ENCODE measurements at places on chromosomes 1 and 21. TPM values are rescaled to one million over a fixed set of nuclear protein-coding genes. Genes with fewer than 3 reads are reported as not detected.

Gene UMODL1
- polyA plus RNA-seq: not detected

- DNase-seq: no peak
Measured at GRCh38 chr1:238648751-238649150, 737.6 kb upstream of the CHRM3 start.

DNA sequence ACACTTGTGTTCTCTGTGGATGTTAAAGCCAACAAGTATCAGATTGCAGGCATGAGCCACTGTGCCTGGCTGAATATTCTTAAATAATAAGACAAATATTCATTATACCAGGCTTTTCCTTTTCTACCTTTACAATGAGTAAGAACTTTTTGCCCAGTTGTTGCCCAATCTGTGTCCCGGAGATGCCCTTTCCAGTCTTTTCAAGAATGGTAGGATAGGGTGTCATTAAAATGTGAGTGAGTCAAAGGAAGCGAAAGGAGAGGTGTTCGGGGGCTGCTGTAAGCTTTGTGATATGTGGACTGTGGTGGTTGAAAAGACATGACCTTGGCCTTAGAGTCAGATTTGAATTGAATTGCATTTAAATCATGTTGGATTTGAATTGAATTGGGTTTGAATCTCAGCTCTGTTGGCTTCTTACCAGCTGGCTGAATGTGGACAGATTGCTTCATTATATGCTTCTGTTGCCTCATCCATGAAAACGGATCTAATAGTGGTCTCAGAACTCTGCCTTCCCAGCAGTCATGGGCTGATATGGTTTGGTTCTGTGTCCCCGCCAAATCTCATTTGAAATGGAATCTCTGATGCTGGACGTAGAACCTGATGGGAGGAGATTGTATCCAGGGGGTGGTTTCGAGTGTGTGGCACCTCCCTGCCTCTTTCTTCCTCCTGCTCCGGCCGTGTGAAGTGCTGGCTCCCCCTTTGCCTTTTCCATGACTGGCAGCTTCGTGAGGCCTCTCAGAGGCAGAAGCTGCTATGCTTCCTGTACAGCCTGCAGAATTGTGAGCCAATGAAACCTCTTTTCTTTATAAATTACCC is 22.7 kb upstream of the AADACL3 start:
- no peak for DNase-seq

DNA sequence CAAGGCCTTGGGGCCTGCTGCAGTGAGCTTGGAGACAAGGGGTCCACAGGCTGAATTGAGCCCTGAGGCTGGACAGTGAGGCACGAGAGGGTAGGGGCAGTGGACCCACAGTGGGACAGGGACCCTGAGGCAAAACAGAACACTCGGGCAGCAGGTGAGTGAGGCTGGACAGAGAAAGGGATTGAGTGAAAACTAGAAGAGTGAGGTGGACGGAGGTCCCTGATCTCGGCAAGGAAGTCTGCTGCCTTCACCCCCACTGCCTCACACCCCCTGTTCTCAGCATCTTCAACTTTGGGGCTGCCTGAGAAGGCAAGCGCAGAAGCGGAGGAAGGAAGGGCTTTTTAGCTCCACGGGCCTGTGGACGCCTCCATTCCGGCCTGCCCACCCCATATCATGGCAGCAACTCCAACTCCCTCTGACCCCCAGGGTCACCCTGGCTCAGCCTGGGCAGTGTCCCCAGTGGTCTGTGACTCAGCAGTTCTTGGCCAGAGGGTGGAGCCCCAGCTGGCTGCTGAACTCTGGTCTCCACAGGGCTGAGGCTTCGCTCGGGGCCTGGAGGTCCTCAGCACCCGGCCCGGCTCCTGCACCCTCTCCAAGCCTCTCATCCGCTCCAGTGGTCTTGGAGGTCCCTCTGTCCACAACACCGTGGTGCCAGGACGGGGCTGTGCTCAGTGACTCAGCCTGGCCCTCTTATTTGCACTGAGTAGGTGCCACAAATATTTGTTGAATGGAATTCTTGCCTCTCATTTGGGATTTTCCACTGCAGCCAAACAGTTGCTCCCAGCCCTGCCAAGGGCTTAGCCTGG is 60.0 kb upstream of the EPS8L3 start:
- DNase-seq: no peak

GRCh38 chr1:212903664-212904063 is 45.6 kb downstream of the FLVCR1 start:
- DNase-seq: no peak

- DNase-seq: no peak
Measured at GRCh38 chr1:224052772-224053171, 61.1 kb upstream of the FBXO28 start.

DNA sequence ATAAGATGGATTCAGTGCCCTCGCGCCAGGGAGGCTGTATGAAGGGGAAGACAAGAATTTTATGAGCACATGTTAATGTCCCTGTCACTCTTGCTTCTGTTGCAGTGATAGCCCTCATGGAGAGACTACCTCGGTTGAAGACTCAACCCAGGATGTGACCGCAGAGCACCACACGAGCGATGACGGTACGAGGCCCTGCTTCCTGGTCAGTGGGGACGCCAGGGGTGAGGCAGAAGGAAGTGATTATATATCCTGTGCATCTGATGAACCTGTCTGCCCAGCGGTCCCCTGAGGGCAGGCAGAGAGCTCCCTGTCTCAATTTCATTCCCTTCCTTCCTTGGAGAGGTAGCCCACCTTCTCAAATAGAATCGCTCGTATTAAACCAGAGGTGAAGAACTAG is 20.0 kb upstream of the IKBKE start:
- no peak for DNase-seq

Gene FAM177B
- not detected for polyA plus RNA-seq

GRCh38 chr1:6703016-6703415 is 1.4 kb upstream of the DNAJC11 start:
- DNase-seq: no peak

- DNase-seq: no peak
Measured at GRCh38 chr1:27560268-27561123, 43.4 kb downstream of the AHDC1 start.

Gene VHLL
- polyA plus RNA-seq: not detected

GRCh38 chr1:231182317-231182716 is 20.5 kb downstream of the TRIM67 start:
- DNase-seq: no peak

GRCh38 chr1:78676347-78676982 is 26.8 kb downstream of the IFI44 start:
- DNase-seq: no peak

Gene CRABP2
- polyA plus RNA-seq: 4.6 TPM

- no peak for DNase-seq
Measured at GRCh38 chr1:25355841-25356395, 17.8 kb downstream of the TMEM50A start.

DNA sequence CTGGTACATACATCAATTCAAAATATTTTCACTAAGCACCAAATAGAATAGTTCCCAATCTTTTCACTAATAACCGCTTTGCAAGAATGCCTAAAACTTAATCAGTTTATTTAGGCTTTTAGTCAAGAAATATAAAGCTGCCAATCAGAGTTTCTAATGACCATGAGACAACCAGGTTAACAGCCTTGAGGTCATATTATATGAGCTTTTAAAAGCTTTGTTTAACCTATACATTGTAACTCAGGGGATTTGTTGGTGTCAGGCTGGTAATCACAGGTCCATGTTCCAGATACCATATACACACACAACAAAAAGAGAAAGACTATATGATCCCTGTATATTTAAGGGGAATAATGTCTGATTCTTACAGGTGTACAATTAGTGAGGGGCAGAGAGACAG is 246.2 kb upstream of the ADGRL2 start:
- no peak for DNase-seq

- DNase-seq: no peak
Measured at GRCh38 chr1:19032701-19033514, 76.4 kb upstream of the IFFO2 start.

Gene TMIGD3
- polyA plus RNA-seq: not detected

DNA sequence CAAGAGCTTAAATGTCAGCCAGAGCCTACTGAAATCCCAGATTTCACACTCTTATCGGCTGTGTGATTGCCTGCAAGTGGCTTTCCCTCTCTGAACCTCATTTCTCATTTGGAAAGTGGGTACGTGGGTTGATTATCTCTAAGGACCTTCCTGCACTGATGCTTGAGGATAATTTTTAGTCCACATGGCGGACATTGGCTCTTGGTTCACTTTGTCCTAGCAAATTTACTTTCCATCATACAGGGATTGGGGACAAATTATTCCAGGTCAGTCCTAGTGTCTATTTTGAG is 111.6 kb downstream of the ACTL8 start:
- no peak for DNase-seq

DNA sequence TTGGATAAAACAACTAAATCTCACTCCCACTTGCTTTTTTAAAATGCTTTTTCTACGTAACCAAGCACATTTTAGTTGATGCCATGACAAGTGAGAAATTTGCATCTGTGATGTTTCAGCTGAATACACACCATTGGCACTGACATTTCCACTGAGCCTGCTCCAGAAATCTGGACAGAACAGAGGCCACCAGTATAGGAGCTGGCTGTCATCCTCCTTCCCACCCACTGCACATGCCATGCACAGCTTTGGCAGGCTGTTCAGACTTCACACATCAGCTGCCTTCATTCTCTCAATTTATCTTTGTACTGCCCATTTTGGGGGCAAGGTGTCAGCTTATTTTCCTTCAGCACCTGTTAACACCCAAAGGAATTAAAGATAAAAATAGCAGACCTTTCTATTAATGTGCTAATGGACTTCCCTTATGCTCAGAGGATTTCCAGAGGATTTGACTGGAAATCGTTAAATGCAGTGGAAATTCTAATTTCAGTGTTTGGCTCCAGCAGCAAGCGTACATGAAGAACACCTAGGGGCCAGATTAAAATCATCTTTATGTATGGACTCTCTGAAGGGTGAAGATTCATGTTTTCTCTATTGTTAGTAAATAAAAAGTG is 12.9 kb upstream of the PODN start:
- DNase-seq: no peak

Gene ESRRG
- 0.01 TPM for polyA plus RNA-seq

Data from foreskin keratinocyte (primary cell).